Neural progenitor cell (in vitro differentiated cells): ENCODE measurements at places on chromosomes 1 and 21. TPM values are rescaled to one million over a fixed set of nuclear protein-coding genes. Genes with fewer than 3 reads are reported as not detected.

- DNase-seq, result peak; percentile 67
These were observed 159.9 kb downstream of the ZBTB18 start for GRCh38 chr1:244210884-244211558.

DNA sequence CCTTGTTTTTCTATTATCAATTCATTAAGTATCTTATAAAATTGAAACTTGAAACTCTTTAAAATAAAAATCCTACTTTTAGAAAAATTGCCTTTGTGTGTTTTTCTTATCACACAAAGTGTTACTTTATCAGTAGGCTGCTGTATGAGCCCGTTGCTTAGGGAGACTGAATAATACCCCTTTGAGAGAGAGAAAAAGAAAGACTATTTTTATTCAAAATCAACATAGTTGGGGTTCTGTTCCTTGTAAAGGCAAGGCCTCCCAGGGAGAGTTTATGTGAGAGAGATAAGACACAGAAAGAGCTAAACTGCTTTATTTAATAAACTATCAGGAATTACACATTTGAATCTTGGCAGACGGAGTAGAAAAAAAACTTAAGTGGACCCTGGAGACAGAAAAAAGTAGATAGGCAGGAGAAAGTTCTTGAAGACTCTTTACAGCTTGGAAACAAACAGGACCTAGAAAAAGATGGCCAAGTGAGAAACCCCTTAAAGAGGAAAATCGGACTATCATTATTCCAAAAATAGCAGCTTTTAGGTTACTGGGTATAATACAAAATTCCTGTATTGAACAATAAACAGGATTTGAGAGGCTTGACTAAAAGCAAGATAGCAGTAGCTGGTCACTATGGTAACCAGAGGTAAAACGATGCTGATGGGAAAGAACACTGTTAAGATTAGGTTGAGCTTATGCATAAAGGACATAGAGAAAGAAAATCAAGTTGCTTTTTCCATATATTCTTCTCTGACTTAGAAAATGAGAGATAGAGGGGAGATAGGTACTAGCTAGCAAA lies 170.9 kb downstream of the LRRC7 start:
- no peak for DNase-seq

DNA sequence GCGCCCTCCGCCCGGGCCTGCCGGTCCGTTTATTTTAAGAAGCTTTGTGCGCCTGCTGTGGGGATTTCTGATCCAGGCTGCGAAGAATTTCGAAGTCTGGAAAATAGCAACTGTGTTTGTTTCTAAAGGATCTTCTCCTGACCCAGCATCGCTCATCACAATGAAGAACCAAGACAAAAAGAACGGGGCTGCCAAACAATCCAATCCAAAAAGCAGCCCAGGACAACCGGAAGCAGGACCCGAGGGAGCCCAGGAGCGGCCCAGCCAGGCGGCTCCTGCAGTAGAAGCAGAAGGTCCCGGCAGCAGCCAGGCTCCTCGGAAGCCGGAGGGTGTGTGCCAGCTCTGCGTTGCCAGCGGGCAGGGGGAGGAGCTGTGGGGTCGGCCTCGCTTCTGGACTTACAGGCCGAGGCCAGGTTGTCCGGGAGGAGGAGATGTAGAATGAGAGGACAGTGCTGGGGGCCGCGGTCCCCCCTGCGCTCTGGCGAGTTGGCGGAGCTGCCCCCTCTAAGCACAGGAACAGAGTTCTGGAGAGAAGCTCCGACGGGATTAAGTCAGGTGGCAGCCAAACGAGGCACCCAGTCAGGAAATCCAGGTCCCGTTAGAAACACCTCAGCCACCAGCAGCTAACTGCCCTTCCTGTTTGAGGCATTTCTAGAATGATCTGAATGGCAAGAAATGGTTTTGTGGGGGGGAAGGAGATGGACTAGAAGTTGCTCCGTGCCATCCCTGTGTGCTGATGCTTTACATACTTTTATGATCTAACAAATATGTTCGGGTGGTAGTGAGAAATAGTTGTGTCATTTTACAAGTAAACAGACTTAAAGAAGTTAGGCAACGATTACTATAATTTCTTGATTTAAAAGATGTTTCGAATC lies 948 bp downstream of the TXLNA start:
- peak; percentile 63 for DNase-seq

DNA sequence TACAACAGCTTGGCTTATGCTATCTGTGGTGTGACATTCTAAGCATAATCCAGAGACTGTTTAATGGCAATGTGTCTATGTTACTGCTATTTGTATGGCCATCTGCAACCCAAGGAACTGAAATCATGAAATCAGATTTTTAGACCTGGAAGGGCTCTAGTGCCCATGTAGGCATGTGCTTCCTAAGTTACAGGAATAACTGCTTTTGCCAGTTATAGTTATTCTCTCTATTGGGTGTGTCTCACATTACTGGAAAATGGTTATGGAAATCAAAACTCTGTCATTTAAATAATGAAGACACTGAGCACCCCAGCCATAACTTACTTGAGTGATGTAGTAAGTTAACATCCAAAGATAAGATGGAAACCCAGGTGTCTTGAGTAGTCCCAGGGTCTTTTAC lies 12.6 kb upstream of the JUN start:
- DNase-seq, result no peak

- peak; percentile 25 for DNase-seq
These were observed 52.7 kb downstream of the PKN2 start for GRCh38 chr1:88736633-88737248.

GRCh38 chr1:119595606-119596005 lies 52.5 kb downstream of the ZNF697 start:
- no peak for DNase-seq

TYW3 gene
- 0.13 TPM in 1 of 2 replicates, not detected in the other for total RNA-seq

KCNT2 gene
- 24.1 and 29.8 TPM in 2 replicates for total RNA-seq

DBT gene
- 9.0 and 13.7 TPM in 2 replicates for total RNA-seq
